ENCODE measurements at places on chromosomes 3 and 15.

DNA sequence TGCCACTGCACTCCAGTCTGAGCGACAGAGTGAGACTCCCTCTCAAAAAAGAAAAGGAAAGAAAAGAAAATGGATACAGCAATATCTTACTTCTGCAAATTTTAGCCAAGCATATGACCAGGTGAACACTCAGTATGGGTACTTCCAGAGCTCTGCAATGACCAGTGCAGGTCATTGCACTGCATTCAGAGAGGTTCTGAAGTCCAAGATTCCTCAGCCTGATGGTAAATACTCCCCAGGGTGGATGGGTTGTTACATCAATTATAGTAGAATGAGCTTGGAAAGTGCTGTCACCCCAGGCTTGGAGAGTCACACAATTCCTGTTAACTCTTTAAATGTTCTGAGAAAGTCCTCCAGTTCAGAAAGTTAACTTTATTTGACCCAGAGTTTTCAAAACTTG, 103.7 kb downstream of the RPLP1 start:
- DNase-seq = no peak

DNA sequence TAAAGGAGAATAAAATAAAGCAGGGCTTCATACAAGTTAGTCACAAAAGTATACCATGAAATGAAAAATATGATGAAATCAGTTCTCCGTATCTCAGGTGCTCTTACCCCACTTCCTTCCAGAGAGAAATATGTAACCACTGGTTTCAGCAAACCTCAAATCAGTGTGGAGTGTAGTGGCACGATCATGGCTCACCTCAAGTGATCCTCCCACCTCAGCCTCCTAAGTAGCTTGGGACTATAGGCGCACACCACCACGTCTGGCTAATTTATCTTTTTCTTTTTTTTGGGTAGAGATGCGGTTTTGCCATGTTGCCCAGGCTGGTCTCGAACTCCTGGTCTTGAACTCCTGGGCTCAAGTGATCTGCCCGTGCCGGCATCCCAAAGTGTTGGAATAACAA, 24.2 kb downstream of the DENND4A start:
- DNase-seq = no peak

- DNase-seq = no peak
Observed at GRCh38 chr3:41370307-41370706, 171.0 kb downstream of the CTNNB1 start.

DNA sequence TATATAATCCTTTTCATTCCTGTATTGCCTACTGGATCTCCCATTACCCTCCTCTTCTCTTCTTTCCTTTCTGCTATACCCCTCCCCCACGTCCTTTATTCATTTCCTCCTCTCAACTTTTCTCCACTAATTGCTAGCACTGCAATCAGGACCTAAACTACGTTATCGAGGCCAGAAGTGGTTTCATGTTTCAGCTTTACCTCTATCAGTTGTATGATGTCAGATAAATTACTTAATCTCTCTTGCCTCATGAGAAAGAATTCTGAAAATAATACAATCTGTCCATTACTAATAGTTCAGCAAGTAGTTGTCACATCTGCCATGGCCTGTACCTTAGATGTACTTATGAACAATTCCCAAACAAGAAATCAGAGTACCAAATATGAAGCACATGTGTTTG, 10.6 kb downstream of the POPDC2 start:
- DNase-seq = no peak

GRCh38 chr3:42708611-42709151, 6.1 kb upstream of the HHATL start:
- no peak for DNase-seq

- DNase-seq = no peak
Observed at GRCh38 chr15:40936709-40937666, 7.8 kb downstream of the DLL4 start.

GRCh38 chr3:13268961-13269441, 151.1 kb downstream of the NUP210 start:
- DNase-seq = no peak

DNA sequence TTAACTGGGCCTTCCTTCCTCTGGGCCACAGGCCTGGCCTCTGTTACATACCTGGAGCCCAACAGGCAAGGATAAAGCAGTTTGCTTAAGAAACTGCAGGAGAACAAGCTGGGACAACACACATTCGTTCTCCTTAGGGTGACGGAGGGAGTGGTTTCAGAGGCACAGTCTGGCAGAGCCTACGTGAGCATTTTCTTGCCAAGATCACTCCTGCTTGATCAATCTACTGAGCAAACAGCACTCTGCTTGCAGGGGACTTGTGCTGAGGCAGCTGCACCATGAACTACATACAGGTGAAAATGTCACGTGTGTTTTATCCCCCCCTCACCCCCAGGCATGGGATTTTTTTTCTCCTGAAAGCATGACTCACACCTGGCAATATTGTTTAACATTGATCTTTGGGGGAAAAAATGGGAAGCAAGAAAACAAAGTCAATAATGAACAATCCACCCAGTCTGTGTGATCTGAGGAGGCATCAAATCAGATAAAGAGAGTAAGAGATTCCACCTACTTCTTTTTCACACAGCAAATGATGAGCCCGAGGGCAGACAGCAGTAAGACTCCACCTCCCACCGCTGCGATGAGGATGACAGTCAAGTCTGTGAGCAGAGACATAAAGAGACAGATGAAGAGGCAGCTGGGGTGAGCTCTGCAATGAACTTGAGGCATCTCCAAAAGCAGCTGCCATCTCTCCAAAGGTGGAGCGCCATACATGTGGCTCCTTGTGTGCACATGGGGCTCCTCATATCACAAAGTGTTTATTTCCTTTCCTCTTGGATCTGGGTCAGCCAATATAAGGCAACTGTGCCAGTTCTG, 57.4 kb downstream of the CDCP1 start:
- no peak for DNase-seq

DNA sequence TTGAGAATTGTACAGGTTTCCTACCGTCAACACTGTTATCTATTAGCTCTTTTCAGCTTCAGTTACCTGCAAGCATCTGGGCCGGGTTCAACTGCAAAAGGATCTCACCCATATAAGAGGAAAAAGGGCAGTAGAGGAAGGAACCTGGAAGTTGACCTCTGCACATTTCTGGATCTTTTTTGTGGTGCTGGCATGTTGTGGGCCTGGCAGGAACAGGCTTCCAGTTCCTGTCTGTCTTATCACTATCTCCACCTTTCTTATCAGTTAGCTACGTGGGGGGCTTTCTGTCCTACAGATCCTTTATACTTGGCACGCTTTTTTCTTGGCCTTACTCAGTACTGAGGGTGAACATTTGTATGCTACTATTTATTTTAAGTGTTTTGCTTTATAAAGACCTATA, 42.2 kb upstream of the TJP1 start:
- no peak for DNase-seq

DNA sequence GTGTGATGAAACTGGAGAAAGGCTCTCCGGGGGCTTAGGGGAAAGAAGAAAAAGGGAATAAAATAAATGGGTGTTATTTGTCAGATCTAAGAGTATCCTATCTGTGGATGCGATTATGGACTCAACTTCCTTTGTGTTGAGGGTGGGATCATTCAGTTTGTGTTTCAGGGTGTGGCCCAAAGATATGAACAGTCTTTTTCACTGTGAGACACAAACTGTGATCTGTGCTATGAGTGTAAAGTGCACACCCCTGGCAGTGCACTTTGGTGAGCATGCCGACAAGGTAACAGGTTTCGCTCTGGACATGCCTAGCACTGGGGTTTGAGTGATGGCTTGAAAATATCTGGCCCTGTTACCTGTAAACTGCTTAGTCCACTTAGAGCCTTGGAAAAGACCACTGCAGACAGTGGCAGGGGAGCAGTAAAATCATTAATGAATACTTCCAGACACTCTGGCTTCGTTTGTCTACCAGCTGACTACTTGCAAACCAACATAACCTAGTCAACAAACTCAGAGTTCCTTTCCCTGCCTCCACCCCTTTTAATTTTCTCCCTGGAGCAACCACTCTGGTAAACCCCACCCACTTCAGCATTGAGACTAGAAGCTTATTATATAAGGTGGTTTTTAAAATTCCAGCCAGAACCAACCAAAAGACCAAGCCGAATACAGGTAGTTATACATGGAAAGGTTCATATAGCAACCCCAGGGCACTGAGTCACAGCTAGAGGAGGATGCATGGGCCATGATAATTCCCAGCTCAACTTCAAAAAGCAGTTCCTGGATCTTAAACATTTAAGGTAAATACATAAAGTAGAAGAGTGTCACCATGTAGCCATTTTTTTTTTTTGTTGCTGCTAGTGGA, 55.1 kb downstream of the TAMM41 start:
- DNase-seq = no peak

DNA sequence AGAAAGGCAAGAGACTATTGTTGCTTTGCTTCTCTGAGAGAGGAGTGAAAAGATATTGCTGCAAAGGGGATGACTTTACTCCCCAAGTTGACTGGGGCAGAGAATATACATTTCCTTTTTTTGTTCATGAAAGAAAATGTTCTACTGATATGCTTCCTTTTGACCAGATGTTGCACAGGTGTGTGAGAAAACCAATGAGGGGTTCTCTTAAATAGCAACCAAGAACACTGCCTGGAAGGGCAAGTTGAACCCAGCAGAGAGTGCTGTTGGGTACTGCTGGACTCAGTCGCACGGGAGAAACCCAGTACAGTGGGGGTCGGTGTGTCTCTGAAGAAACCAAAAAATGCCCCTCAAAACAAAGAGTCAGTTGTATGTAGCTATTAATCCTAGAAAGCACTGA, 101.2 kb downstream of the CHST2 start:
- no peak for DNase-seq

DNA sequence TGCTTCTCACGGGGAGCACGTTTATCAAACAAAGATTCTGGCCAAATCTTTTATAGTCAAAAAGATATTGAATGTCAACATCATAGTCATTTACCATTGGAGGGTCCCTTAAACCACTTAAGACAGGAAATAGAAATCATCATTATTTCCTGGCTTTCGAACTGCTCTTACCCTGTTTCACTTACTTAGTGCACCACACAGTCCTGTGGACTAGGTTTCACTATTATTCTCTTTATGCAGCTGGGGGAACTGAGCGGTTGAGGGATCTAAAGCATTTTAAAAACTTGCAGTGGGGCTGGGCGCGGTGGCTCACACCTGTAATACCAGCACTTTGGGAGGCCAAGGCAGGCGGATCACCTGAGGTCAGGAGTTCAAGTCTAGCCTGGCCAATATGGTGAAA, 13.7 kb upstream of the TPRG1 start:
- DNase-seq = no peak

- DNase-seq = no peak
Observed at GRCh38 chr15:33005582-33005981, 188.9 kb downstream of the FMN1 start.

- no peak for DNase-seq
Observed at GRCh38 chr3:28924744-28925360, 356.0 kb upstream of the RBMS3 start.

GRCh38 chr3:49263159-49263889, 13.7 kb downstream of the C3orf62 start:
- DNase-seq = no peak

GRCh38 chr3:100082714-100083113, 31.6 kb downstream of the FILIP1L start:
- no peak for DNase-seq

- DNase-seq = no peak
Observed at GRCh38 chr15:52278135-52278534, 17.5 kb downstream of the MYO5C start.

- no peak for DNase-seq
Observed at GRCh38 chr15:82875411-82876003, 66.1 kb downstream of the WHAMM start.

DNA sequence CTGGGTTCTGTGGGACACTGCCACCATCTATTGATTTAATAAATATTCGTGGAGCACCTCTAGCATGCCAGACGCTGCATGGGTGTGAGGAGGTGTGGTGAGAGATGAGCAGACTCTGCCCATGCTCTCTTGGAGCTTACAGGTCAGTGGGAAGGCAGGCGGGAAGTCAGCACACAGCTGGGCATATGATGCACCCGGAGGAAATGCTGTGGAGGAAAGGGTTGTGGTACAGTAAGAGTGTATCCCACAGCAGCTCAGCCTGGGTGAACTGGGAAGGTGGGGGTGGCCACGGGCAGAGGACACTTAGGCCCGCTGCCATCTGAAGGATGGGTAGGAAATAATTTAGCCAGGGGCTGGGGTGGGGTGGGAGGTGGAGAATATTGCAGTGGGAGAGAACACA, 392.1 kb downstream of the CACNA2D3 start:
- no peak for DNase-seq
